CD4-positive, alpha-beta T cell treated with Interleukin-10 for 1 hour (primary cell): ENCODE measurements at places on chromosomes 7 and 10.

DNA sequence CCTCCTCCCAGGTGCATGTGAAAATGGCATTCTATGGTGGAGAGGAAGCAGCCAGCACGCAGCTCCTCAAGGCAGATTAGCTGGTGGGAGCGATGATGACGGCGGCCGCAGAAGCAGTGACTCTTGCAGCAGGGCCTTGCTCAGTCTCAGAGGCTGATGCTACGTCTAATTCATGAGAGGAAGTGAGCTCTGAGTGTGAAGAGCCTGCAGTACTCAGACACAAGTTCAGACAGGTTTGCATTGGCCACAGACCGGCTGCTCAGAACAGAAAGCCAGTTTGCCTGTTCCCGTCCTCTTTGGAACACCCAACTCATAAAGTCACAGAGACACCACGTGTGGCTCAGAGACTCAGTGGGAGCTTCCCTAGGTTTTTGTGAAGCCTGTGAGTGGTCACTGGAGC, 136.5 kb downstream of the ADARB2 start:
- no peak for DNase-seq

GRCh38 chr7:138729444-138729843, 28.3 kb upstream of the SVOPL start:
- DNase-seq = no peak

DNA sequence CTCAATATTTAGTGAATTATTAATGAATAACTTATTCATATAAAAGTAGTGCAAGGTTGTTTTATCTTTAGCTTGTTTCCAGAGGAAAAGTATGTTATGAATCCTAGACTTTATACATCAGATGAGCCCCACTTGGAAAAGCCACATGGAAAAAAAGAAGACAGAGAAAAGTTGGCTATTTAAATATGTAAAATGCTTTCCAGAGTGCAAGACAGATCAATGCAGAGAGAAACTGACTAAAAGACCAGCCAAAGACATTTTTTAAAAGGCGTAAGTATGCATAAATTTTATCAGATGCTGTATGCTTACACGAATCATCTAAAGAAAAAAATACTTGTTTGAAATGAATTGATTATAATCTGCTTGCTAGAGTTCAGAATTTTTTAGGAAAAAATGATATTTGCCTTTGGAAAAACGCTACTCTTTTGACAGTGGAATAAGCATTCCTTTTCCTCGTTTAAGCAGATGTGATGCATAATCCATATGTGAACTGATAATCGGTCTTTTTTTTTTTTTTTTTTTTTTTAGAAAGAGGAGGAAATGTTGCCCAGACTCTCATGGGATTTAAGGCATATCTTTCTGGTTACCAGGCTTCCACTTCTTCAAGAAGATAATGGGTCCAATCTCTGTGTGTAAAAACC, 70.7 kb downstream of the RELN start:
- no peak for DNase-seq

- DNase-seq = no peak
Measured at GRCh38 chr10:68560943-68561864, 1.1 kb downstream of the TET1 start.

DNA sequence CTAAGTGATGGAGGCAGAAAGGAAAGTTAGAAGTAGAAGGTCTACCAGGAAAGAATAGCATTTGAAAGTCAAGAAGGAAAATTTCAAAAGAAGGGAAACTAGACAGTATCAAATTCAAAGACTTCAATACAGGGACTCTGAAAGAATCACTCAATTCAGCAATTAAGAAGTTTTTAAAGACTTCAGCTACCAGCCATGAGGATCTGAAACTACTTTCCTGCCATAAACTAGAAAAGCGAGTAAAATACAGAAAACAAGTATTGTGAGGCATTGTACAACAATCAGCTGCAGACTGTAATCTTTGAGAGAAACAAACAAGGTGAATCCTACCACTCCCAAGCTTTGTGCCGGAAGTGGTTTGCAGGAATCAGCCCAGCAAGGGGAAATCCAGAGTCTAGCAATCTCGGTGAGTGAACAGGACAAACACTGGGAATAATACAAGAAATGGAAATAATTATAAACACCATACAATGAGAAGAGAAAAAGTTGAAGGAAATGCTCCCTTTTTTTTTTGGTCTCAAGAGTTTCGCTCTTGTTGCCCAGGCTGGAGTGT, 62.4 kb downstream of the ARHGAP12 start:
- no peak for DNase-seq
